Caudate nucleus (tissue), 63 donors: ENCODE measurements at places on chromosomes 4 and X.

- no peak for DNase-seq
These were observed 165.7 kb upstream of the CASK start for GRCh38 chrX:42089031-42089430.

GRCh38 chrX:11267425-11267824 lies 25.8 kb upstream of the AMELX start:
- DNase-seq, result no peak

- no peak for DNase-seq
These were observed 148.0 kb upstream of the STX18 start for GRCh38 chr4:4689694-4690440.

DNA sequence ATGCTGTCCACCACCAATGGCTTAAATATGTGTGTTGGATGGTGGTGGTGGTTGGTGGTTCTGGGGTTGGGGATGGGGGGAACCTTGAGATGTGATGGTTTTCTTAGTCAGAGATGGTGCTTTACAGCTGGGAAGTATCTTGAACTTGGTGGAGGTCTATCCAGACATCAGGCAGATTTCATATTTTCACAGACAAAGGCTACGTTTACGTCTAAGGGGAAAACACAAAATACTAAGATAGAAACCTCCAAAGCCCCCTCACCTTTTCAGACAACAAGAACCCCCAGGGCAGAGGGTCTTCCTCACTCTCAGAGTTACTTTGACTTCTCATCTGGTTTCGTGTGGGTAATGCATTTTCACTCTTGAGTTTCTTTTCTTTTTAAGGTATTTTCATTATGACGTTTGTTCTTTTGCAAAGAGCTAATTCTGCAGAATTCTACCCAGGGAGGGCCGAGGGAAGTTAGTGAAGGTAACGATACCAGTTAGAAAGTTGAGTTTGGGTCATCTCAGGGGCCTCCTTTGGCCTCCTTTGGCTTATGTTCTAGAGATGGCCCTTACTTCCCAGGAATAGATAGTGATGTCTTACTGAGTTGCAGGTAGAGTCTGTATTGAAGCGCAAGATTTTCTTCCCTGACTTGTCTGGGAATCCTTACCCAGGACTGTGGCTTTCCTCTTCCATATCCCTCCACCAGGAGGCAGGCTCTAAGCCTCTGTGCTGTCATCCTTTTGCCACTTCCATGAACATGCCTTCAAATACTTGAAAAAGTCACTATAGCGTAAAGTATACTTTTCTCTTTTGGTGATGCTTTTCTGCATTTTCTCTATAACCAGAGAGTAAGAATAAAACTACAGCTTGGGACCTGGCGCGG lies 31.9 kb downstream of the RHOH start:
- no peak for DNase-seq

DNA sequence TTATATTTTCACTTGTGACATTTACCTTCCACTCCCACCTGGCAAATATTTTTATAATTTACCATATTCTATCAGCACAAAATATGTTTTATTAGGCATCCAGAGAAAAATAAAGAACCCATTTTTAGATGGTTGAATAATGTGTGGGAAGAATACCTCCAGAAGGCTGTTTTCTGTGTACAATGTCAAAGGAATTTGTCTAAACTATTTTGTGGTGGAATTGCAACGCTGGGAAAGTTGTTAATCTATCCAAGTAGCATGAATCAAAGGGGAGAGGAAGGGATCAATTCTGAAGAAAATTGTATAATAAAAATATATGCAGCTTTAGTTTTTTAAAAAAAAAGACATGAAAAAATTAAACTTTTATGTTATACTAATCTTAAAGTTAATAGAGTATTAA lies 706.5 kb downstream of the FSTL5 start:
- DNase-seq, result no peak
